Suppressor macrophage treated with lipopolysaccharide for 4 hours (primary cell): ENCODE measurements at places on chromosomes 4 and X.

- no peak for DNase-seq
Measured at GRCh38 chr4:164931551-164932324, 45.7 kb downstream of the TRIM61 start.

DNA sequence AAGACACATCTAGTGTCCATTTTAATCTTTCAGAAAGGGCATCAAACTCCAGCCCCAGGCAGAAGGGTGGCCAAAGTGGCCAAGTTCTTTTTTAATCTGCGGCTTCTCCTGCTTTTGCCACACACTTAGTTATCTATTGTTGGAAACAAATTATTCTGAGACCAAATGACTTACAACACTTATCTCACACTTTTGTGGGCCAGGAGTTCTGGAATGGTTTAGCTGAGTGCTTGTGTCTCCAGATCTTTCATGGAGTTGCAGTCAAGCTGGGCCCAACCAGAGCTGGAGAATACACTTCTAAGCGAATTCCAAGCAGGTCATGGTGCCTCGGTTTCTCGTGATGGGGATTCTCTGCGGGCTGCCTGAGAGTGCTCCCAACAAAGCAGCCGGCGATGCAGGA lies 4.0 kb downstream of the TXK start:
- DNase-seq: no peak

GRCh38 chrX:139200793-139201192 lies 329.7 kb upstream of the F9 start:
- DNase-seq: no peak

GRCh38 chr4:98606894-98607293 lies 51.5 kb downstream of the TSPAN5 start:
- DNase-seq: no peak

GRCh38 chr4:40992472-40993295 lies 221.7 kb downstream of the APBB2 start:
- DNase-seq: peak; percentile 67

- DNase-seq: no peak
Measured at GRCh38 chrX:107484002-107484726, 34.7 kb downstream of the FRMPD3 start.

- DNase-seq: no peak
Measured at GRCh38 chrX:37678574-37678973, 7.0 kb upstream of the XK start.

DNA sequence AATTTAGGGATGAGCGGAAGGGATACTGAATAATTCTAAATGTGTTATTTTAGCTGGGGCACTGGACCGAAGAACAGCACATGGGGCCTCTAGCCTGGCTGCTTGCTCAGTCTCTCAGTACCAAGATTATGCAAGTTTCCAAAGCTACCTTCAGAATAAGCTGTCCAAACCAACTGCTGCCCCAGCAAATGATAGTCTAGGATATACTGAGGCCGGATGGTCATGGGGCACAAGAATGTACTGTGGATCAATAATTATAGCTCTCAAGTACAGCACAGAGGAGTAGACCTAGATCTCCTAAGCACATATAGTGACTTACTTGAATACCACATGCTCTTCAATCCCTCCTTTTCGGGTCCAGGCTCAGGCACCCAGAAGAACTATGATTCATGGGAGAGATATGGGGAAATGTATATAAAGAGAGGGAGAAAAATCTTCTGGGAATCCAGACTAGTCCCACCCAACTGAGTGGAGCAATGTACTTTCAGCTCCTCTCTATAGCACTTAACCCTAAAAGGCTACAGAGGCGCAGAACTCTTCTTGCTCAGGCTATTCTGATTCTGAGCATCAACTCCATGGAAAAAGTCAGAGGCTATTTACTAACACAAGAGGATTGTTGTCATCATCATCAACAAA lies 160.3 kb upstream of the GPC4 start:
- no peak for DNase-seq

DNA sequence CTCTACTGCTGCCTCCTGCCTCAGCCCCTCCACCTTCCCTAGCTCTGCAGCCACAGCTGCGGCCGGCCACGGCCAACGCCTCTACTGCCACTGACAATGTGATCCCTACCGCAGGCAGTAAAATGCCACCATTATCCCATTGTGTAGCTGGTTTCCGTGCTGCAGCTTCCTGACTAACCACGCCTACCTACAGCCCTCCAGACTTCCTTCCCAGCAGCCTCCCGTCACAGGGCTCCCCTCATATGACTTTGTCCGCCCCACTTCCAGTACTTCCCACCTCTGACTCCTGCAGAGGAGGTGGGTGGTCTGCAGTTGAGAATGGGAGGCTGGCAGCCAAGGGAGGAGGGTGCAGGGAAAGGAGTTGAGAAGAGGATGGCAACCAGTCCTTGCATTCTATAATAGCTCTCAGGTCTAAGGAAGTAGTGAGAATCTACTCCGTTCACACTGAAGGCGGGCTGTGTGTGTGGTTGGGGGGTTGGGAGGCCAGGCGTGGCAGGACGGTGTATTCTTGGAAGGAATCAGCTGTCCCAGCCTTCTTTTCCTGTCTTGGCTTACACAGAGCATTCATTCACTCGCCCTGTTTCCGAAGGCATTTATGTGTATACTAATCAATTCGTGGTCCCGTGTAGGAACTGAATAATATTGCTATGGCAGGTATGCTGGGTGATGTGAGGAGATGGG lies 33.1 kb upstream of the USP51 start:
- no peak for DNase-seq

- DNase-seq: no peak
Measured at GRCh38 chrX:4451591-4451990, 738.1 kb upstream of the PRKX start.

DNA sequence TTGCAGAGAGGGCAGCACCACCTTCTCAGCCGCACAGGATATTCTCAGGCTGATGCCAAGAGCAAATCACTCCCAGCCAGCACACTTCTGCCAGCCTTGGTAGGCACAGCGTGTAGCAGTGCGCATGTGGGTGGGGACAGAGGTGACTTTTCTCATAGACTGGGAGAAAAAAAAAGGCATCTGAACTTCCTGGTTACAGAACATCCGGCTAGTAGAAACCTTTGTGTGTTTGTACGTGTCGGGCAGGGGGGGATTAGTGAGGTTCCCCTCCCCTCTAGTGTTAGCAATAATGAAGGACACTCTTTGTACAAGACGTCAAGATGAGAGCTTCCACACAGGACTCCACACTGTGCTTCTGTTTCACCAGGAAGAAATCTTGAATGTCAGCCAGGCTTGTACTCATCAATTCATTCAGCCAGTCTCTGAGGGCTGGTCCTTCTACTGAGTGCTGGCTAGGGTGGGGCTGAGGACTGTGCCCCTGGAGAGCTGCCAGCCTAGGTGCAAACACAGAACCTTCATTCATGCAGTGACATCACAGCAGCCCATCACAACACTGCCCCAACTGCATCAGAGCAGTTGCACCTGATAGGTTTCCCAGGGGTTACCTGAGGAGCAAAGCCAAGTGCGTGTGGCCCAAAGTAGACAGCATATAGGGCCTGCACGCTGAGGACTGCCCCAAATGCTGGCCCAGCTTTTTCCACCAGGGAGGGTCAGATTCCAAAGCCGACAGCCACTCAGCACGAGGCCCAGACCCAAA lies 34.7 kb downstream of the SLC25A5 start:
- DNase-seq: no peak

- no peak for DNase-seq
Measured at GRCh38 chr4:102285831-102286230, 59.5 kb downstream of the SLC39A8 start.

- DNase-seq: no peak
Measured at GRCh38 chr4:1588306-1588705, 95.8 kb downstream of the FAM53A start.

- no peak for DNase-seq
Measured at GRCh38 chr4:93355411-93355810, 473.1 kb upstream of the ATOH1 start.

DNA sequence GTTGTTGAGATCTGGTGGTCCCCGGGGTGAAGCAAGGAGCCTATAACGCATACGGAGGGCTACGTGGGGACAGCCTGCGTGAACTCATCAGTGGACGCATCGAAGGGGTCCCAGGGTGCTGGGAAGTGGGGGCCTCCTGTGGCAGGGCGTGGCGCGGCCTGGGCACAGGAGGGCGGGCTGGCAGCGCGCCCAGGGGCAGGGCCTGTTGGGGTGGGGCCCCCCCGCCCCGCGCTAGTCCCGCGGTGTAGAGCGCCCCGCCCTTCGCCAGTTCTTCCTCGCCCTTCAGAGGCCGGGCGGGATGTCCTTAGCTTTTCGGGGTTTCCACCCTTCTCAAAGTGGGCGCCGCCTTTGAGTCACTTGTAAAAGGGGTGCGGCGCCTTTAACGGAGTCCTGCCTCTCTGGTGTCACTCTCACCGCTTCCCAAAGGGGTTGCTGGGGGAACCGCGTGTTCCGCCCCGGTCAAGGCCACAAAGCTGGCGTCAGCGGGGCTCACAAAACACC lies 632 bp downstream of the PLP2 start:
- peak; percentile 60 for DNase-seq

- peak; percentile 47 for DNase-seq
Measured at GRCh38 chr4:14196131-14196530, 568.6 kb upstream of the BOD1L1 start.

GRCh38 chr4:101630319-101630986 lies 160.1 kb upstream of the BANK1 start:
- DNase-seq: no peak

DNA sequence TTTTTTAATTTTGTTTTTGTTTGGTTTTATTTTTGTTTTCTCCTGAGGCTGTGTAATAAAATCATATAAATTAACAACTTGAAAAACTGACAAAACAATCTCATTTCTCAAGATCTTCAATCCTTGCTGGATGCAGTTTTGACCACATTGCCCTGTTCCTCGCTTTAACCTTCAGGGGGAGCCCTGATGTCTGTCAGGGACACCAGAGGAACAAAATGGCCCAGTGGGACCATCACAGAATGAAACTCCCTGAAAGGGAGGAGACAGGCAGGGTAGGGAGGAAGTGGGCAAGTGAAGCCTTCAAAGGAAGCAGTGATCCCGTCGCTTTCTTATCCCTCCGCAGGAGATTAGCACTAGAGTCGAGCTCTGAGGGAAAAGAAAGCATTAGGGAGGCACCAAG lies 274.9 kb upstream of the LDB2 start:
- peak; percentile 1 for DNase-seq

GRCh38 chrX:2387614-2388239 lies 113.0 kb downstream of the DHRSX start:
- no peak for DNase-seq

DNA sequence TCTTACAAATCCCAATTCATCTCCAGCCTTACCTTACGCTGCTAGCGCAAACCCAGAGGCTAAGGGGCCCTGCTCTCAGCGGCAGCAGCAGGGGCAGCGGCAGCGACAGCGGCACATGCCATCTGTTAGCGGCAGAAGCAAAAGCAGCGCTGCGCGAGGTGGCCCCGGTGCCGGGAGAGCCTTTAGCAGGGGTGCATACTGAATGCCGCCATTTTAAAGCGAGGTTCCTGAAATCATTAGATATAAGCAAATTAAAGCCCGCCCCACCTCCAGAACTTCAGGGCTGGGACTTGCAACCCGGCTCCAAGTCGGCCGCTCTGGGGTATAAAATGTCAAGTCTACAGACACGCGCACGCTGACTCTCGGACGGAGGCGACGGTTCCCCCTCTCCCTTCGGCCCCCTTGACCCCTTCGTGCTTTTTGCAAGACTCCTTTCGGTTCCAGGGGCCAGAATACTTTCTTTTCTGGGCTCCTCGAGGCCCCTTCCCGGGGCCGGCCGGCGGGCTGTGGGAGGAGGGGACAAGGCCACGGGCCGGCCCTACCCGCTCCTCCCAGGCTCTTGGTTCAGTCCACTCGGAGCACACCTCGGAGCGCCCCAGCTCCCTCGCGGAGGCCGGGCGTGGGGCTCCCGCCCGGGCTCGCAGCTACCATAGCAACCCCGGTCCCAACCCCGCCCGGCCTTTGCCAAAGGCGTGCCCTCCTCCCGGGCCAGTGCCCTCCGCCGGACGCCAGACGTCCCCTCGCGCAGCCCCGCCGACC lies at the start of gene MBNL3:
Gene MBNL3 (minus strand): TSS at position 220 of the 759 bp plus-strand sequence. CDS start 49,427 bp downstream, outside the sequence.
- DNase-seq: peak; percentile 48

DNA sequence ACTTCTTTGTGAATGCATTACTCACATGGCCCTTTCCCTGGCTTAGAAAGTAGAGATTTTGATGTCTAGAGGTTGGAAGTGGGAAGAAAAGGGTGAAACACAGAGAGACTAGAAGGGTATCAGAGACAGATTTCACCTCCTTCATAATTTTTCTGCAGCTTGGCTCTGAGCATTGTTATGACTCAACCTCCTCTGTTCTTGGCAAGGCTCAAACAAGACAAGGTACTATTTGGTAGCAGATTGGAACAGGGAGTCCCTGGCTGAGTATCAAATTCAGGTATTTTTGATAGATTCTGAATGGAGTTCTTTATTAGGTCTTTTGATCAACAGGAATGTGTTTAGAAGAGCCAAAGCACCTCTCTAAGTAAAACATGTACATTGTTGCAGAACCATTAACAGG lies 146.3 kb upstream of the CHRDL1 start:
- no peak for DNase-seq

GRCh38 chr4:15656038-15656470 lies 897 bp upstream of the FBXL5 start:
- DNase-seq: no peak

GRCh38 chr4:145719752-145720624 lies 40.0 kb downstream of the C4orf51 start:
- peak; percentile 2 for DNase-seq

DNA sequence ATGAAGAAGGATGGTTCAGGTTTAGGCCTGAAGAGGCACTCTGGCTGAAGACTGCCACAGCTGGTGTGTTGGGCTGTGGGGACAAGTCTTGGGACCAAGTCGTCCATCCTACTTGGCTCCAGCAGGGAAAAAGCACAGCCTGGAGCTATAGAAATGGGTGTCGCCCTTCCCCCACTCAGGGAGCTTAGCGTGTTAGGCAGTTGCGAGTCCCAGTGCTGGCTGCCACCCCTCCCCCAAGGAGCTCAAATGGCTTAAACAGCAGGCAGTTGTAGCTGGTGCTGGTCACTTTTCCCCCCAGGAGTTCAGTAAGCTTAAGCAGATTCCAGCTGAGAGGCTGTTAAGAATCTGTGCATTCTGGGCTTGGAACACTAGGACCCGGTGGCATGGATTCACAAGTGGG lies 319.5 kb upstream of the POF1B start:
- DNase-seq: no peak

DNA sequence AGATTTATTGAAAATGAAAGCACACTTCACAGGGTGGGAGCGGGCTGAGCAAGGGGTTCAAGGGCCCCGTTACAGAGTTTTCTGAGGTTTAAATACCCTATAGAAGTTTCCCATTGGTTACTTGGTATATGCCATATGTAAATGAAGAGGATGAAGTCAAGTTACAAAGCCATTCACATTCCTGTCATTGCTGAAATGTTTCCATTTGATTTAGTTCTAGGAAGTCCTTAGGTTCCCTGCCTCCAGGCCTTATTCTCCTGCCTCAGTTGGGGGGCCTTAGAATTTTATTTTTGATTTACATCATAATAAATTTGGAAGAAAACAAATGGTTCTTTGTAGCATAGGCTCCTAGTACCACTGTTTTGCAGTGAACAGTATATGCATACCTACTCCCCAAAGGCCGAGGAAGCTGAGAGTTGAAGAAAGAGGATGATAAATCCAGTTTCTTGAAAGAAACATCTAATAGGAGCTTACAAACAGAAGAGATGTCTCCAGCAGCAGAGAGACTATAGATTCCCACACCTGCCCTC lies 31.8 kb downstream of the SERTM2 start:
- no peak for DNase-seq
